ENCODE measurements at places on chromosomes 4 and X.

DNA sequence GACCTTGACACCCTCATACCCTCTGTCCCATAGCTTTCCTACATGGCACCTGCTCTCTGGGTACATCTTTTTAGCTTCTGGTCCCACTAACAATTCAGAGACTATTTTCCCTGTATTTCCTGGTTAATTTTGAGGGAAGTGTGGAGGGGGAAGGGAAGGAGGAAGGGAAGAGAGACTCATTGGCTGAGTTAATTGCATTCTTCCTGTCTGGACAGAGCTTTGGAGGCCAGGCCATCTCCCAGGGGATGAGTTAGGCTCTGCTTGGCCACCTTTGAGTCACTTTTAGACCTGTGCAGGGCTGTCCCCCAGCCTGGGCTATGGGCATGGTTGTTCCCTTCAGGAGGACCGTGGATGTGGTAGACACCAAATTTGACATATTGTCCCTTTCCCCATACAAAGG is 167.9 kb upstream of the PGRMC2 start:
- DNase-seq, result no peak

DNA sequence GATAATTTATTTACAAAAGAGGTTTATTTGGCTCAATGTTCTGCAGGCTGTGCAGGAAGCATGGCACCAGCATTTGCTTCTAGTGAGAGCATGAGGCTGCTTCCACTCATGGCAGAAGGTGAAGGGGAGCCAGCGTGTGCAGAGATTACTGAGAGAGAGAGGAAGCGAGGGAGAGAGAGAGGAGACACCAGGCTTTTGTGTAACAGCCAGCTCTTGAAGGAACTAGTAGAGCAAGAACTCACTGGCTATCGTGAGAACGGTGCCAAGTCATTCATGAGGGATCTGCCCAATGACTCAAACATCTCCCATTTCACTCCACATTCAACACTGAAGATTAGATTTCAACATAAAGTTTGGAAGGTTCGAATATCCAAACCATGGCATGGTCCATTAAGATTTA is 12.7 kb downstream of the GUCY1A1 start:
- no peak for DNase-seq

DNA sequence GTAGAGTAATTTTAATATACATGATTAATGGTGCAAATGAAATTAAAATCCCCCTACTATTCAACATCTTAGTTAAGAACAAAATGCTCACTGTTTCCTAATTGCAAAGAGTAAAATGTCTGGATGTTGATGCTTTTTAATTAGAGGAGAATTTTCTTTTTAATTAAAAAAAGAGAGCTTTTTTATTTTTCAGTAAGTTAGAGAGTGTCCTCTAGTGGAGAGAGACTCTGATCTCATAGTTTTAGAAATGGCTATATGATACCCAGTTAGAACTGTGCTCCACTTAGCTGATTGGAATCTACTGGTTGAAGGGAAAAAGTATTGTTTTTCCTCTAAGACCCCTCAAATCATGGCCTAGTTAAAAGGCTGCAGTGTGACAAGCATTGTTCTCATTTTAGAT is 312.0 kb upstream of the MAGEB2 start:
- DNase-seq, result peak; percentile 17

DNA sequence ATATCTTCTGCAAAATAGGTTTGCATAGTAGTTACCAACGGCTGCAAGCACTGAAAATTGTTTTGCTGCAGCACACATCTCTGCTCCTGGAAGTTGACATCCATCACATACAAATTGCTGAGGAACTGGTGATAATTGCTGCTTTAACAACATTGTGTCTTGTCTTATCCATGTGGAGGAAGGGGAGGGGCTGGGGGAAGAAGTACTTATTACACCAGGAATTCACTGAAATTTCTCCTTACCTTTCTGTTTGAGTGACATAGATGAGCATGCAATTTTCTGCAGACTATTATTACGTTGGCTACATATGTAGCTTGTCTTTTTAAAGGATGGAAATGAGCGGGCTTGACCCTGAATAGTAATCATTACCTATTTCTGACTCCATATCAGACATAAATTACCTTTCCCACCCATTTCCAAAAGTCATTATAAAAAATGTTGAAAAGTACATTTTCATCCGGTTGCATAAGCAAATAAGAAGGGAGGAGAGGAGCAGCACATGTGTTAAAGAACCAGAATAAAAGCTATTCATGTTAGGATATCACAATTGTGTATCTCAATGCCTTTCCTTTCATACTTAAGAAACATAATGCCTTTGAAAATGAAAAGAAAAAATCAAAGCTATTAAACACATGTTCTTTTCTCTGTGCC is 1905.6 kb downstream of the PCDH7 start:
- no peak for DNase-seq

Data from GM03348 (cell line).